ENCODE measurements at places on chromosomes 7 and 10. TPM values are rescaled to one million over a fixed set of nuclear protein-coding genes. Genes with fewer than 3 reads are reported as not detected.
A peak's percentile ranks its signal among the peaks of the same experiment; 100 is the strongest.

GRCh38 chr7:126635545-126635944 is 617.2 kb downstream of the GRM8 start:
- no peak for DNase-seq
- no peak overlapping the region for H3K27ac ChIP-seq
- H3K36me3 ChIP-seq = no peaks in the 10 kb centered on the region
- no peaks in the 10 kb centered on the region for H3K4me1 ChIP-seq

ADIRF gene
- total RNA-seq = not detected

DNA sequence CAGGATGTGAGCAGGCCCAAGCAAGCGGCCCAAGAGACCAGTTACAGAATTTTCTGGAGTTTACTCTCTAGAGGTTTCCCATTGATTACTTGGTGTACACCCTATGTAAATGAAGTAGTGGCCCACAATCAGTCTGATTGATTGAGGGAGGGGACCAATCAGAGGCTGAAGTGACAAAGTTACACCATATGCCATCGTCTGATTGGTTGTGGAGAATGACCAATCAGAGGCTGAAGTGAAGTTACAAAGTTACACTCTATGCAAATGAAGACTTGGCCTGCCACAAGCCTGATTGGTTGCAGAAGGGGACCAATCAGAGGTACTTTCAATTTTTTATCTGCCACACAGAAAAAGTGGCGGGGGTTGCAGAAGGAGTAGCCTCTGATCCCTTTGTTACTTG is 83.7 kb downstream of the KIF20B start:
- H3K4me3 ChIP-seq = no peak overlapping the region
- H3K27ac ChIP-seq = no peak overlapping the region
- peaks cover 4% of the 10 kb centered on the region for H3K4me1 ChIP-seq
- H3K36me3 ChIP-seq = peaks cover 5% of the 10 kb centered on the region

SNCG gene
- total RNA-seq = 60.4 TPM

DNA sequence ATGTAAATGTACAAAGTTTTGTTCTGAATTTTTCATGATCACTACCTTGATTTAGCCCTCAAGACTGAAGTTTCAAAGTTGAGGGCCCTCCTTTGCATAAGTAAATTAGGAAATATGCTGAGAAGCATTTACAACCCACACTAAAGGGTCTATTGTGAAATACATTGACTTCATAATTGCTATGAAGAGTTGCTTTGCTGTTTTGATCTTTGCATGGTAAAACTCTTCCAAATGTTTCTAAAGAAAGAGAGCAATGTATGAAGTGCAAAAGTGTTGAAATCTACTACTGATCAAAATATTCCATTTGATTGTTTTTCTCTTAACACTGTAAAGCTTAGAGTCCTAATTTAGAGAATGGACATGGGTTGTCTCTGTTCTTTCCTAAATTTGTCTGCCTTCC is 77.2 kb downstream of the C7orf25 start:
- no peak overlapping the region for H3K4me3 ChIP-seq

IRF5 gene
- 2.5 TPM for total RNA-seq

CYP3A4 gene
- total RNA-seq = 10.0 TPM

GLI3 gene
- 58.0 TPM for total RNA-seq

- DNase-seq = no peak
- no peak overlapping the region for H3K27ac ChIP-seq
- no peak overlapping the region for H3K4me3 ChIP-seq
- H3K4me1 ChIP-seq = peaks cover 15% of the 10 kb centered on the region
- H3K36me3 ChIP-seq = no peaks in the 10 kb centered on the region
These were observed 470.1 kb upstream of the ADARB2 start for GRCh38 chr10:2207246-2207922.

GRCh38 chr10:77274046-77274795 is 363.4 kb downstream of the KCNMA1 start:
- H3K27me3 ChIP-seq = peaks cover 21% of the 10 kb centered on the region
- no peak for DNase-seq

TMEM178B gene
- 8.7 TPM for total RNA-seq

SHTN1 gene
- 18.2 TPM for total RNA-seq

SPRN gene
- total RNA-seq = 0.21 TPM

DNA sequence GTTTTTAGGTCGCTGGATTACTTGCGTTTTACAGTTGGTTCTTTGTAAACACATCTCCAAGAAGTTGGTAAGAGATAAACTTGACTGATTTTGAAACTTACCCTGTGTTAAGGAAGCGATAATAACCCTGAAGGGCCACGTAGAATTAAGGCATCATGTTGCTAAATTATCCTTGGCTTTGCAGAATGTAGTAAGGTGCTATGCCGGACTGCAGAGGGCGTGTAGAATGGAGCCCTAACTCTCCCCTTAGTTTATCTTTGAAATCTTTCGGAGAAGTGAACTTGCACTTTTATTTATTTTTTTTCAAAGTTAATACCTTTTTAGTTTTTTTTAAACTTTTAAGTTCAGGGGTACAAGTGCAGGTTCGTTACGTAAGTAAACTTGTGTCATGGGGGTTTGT is 208.8 kb upstream of the DKK1 start:
- H3K4me1 ChIP-seq = peaks cover 8% of the 10 kb centered on the region
- no peak for DNase-seq
- no peak overlapping the region for H3K27ac ChIP-seq

- no peak overlapping the region for H3K4me3 ChIP-seq
- peaks cover 8% of the 10 kb centered on the region for H3K36me3 ChIP-seq
- DNase-seq = no peak
- no peak overlapping the region for H3K27ac ChIP-seq
- H3K27me3 ChIP-seq = peaks cover 5% of the 10 kb centered on the region
These were observed 252.9 kb downstream of the WDR37 start for GRCh38 chr10:1308962-1309616.

POU6F2 gene
- 2.0 TPM for total RNA-seq

DNA sequence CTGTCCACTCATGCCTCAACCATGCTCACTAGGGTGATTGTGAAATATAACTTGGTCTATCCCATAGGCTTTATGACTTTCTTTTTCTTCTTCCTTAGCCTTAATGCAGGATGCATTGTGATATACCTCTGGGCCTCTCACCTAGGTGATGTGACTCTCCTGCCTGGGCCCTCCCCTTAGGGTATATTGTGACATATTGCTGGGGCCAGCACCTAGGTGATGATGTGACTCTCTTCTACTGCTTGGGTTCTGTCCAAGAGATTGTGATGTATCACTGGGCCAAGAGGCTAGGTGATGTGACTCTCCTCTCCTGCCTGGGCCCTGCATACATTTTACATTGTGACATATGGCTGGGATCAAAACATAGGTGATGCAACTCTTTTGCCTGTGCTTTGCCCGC is 14.7 kb upstream of the ZNF107 start:
- no peak for DNase-seq
- H3K27ac ChIP-seq = no peak overlapping the region
- no peaks in the 10 kb centered on the region for H3K4me1 ChIP-seq
- no peaks in the 10 kb centered on the region for H3K36me3 ChIP-seq

- H3K27me3 ChIP-seq = no peaks in the 10 kb centered on the region
- no peak overlapping the region for H3K27ac ChIP-seq
- DNase-seq = no peak
- no peaks in the 10 kb centered on the region for H3K36me3 ChIP-seq
These were observed 69.4 kb upstream of the FZD1 start for GRCh38 chr7:91194841-91195240.

DNA sequence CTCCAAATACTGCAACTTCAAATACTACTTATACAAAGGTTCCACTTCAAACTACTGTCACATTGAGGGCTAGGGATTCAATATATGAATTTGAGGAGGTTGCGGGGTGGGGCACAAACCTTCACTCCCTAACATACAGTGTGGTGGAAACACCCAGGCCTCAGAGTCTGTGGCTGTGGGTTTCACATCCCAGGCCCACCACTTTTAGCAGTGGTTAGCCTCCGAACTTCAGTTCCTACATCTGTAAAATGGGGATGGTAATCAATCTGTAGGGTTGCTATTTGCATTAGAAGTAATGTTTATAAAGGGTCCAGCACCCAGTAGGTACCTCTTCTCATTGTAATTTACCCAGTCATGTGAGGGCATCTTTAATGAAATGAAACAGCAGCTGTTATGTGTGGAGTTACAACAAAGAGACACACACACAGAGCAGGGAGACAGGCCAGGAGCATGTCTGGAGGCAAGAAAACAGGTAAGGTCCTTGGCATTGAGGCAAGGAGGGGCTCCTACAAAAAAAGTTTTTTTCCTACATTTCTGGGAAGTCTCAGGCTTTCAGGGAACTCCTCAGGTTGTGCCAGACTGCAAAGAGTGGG is 570.9 kb downstream of the LRMDA start:
- H3K4me1 ChIP-seq = peaks cover 9% of the 10 kb centered on the region
- no peak for DNase-seq
- no peak overlapping the region for H3K4me3 ChIP-seq
- H3K27me3 ChIP-seq = peaks cover 42% of the 10 kb centered on the region
- H3K36me3 ChIP-seq = no peaks in the 10 kb centered on the region

EXOC4 gene
- total RNA-seq = 95.5 TPM

GRCh38 chr7:2527505-2528467 is 8.2 kb downstream of the LFNG start:
- H3K27ac ChIP-seq = peak overlapping the region; percentile 56
- H3K27me3 ChIP-seq = peaks cover 4% of the 10 kb centered on the region
- H3K4me3 ChIP-seq = no peak overlapping the region
- no peaks in the 10 kb centered on the region for H3K36me3 ChIP-seq

LRIT1 gene
- total RNA-seq = not detected

HGF gene
- 4.9 TPM for total RNA-seq

OR2A1 gene
- not detected for total RNA-seq

DNA sequence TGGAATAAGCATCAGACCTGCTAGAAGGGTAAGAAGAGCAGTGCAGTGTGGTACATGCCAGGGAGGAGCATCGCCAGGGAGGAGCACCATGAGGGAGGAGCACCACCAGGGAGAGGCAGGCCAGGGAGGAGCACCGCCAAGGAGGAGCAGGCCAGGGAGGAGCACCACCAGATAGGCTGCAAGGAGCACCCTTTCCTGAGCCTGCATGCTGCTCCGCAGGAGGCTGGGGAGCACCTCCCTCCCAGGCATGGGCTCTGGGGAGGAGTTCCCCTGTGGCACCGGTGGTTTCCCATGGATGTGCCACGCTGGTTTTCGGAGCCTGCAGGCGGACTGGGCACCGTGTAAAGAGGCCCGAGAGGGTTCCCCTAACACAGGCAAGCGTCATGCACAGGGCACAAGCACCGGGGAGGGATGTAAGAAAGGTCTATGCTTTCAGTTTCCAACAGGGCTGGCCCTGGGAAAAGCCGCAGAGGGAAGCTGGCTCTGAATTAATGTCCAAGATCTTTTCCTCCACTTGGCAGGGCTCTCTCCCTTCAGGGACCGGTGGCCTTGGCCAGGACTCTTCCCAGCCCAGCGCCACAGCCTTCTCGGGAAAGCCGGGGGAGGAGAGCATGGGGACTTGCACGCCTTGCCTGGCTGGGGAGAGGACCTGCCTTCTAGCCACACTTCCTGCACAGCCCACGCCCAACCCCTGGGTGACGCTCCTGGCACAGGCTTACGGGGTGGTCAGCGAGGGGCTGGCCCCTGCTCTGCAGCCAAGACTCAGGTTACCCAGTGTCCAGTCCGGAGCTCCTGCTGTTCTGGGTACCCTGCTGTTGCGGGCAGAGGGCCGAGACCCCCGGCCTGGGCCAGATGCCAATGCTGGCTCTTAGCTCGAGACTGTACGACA is 11.5 kb upstream of the GPER1 start:
- H3K27me3 ChIP-seq = no peaks in the 10 kb centered on the region
- no peak overlapping the region for H3K27ac ChIP-seq
- H3K36me3 ChIP-seq = no peaks in the 10 kb centered on the region
- H3K4me1 ChIP-seq = peaks cover 18% of the 10 kb centered on the region
- H3K4me3 ChIP-seq = no peak overlapping the region
- DNase-seq = no peak

DNA sequence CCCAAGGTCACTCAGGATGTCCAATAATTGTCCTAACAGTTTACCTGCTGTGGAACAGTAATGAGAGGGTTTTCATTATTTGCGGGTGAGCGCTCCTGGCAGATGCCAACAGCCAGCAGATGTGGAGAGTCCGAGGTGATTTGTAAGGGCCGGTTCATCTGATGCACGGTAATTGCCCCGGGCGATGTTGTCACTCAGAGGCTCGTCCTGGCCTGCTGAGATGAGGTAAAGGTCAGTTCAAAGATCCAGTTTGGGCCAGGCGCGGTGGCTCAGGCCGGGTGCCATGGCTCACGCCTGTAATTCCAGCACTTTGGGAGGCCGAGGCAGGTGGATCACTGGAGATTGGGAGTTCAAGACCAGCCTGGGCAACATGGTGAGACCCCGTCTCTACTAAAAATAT is 16.9 kb downstream of the LHPP start:
- no peak for DNase-seq
- no peaks in the 10 kb centered on the region for H3K27me3 ChIP-seq
- H3K4me3 ChIP-seq = no peak overlapping the region
- H3K27ac ChIP-seq = no peak overlapping the region
- H3K36me3 ChIP-seq = no peaks in the 10 kb centered on the region

GRCh38 chr10:91316486-91316885 is 93.7 kb upstream of the HECTD2 start:
- H3K36me3 ChIP-seq = no peaks in the 10 kb centered on the region
- no peak overlapping the region for H3K27ac ChIP-seq
- no peak for DNase-seq
- no peaks in the 10 kb centered on the region for H3K27me3 ChIP-seq
- peaks cover 14% of the 10 kb centered on the region for H3K4me1 ChIP-seq

DNA sequence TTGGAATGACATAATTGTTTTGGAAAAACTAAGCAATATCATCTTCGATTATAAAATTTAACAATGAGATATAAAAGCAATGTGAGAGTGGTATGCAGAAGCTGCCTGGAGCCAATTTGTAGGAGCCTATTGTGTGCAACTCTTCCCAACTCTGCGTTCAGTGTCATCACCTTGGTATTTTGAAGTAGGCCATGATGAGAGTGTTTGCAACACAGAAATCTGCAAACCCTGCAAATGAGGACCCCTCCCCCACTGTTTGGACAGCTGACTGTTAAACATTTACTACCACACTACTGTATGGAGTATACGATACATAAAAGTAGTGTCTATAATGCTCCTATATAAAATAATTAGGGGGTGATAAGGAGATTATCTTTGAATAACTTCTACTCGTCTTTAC is 531.3 kb downstream of the ATRNL1 start:
- H3K27me3 ChIP-seq = no peaks in the 10 kb centered on the region
- no peak for DNase-seq
- H3K4me1 ChIP-seq = no peaks in the 10 kb centered on the region
- H3K27ac ChIP-seq = no peak overlapping the region
- H3K4me3 ChIP-seq = no peak overlapping the region

GRCh38 chr7:17123020-17123419 is 175.4 kb upstream of the AHR start:
- H3K27ac ChIP-seq = no peak overlapping the region
- no peak for DNase-seq
- no peaks in the 10 kb centered on the region for H3K36me3 ChIP-seq
- H3K4me3 ChIP-seq = no peak overlapping the region
- H3K27me3 ChIP-seq = no peaks in the 10 kb centered on the region

GPR26 gene
- 1.8 TPM for total RNA-seq

NPSR1 gene
- not detected for total RNA-seq

GRCh38 chr7:150890853-150891584 is 38.7 kb downstream of the AOC1 start:
- no peak overlapping the region for H3K4me3 ChIP-seq
- DNase-seq = no peak
- peaks cover 4% of the 10 kb centered on the region for H3K36me3 ChIP-seq
- no peak overlapping the region for H3K27ac ChIP-seq

Measured in type B pancreatic cell (in vitro differentiated cells).